ENCODE measurements at places on chromosomes 11 and 22.

DNA sequence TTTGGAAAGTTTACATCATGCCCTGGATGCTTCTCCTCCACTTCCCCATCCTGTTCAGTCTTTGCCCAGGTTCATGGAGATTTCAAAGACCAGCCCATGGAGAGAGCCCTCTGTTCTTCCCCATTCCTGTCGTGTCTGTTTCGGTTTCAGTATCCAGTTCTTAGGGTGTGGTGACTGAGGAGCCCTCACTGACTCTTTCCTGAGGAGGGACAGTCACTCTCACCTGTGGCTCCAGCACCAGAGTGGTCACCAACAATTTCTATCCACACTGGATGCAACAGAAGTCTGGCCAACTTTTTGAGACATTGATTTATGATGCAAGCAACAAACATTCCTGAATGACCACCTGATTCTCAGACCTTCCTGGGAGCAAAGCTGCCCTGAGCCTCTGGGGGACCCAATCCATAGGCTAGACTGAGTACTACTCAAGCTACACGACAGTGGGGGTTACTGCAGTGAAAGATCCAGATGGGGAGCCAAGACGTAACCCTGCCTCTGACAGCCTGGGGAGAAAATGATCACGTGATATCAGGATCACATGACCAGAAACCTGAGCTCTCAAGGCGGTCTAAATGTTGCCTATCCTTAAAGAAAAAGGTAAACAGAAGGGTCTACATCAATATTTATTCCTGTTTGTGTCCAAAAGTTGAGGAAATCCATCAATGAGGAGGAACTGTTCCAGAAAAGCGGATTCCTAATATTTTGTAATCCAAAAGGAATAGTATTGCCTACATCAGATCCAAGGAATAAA, 76.2 kb upstream of the VPREB1 start:
- peaks cover 8% of the 10 kb centered on the region for H3K4me1 ChIP-seq
- H3K27me3 ChIP-seq = peaks cover 12% of the 10 kb centered on the region
- H3K27ac ChIP-seq = no peak overlapping the region
- H3K4me3 ChIP-seq = peak overlapping the region; percentile 30
- H3K36me3 ChIP-seq = no peaks in the 10 kb centered on the region

GRCh38 chr11:32489464-32489863, 54.1 kb upstream of the WT1 start:
- peaks cover 2% of the 10 kb centered on the region for H3K27me3 ChIP-seq
- H3K4me1 ChIP-seq = no peaks in the 10 kb centered on the region
- DNase-seq = no peak
- H3K27ac ChIP-seq = no peak overlapping the region
- H3K36me3 ChIP-seq = no peaks in the 10 kb centered on the region
- no peak overlapping the region for H3K4me3 ChIP-seq

DNA sequence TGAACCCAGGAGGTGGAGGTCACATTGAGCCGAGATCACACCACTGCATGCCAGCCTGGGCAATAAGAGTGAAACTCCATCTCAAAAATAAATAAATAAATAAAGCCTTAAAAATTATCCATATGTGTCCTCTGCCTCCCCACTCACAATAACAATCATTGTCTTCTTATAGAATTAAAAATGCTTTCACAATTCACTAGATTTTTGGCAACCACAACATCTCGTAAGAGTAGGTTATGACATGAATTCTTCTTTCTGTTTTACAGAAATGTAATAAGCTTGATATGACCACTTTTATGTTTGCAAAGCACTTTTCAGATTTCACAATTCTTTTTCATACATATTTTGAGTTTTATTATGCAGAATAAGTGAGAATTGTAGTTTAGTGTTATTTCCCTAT, 54.5 kb upstream of the HSPA8 start:
- H3K36me3 ChIP-seq = no peaks in the 10 kb centered on the region
- H3K4me1 ChIP-seq = peaks cover 11% of the 10 kb centered on the region
- peaks cover 3% of the 10 kb centered on the region for H3K27me3 ChIP-seq
- DNase-seq = no peak

GRCh38 chr11:25981998-25982397, 349.9 kb upstream of the ANO3 start:
- no peaks in the 10 kb centered on the region for H3K27me3 ChIP-seq
- H3K4me1 ChIP-seq = no peaks in the 10 kb centered on the region
- DNase-seq = no peak
- no peak overlapping the region for H3K4me3 ChIP-seq
- H3K27ac ChIP-seq = no peak overlapping the region

Data from activated CD4-positive, alpha-beta memory T cell treated with anti-CD3 and anti-CD28 coated beads, Interleukin-2, amount 10 ng/mL, durations not matched to agents 7 days and 5 days (primary cell).